PC-9 (cell line): ENCODE measurements at places on chromosomes 16 and 17.

- DNase-seq: no peak
These were observed 409.8 kb downstream of the CDH11 start for GRCh38 chr16:64712026-64712425.

GRCh38 chr16:17451843-17452242 is 18.9 kb downstream of the XYLT1 start:
- DNase-seq: no peak

DNA sequence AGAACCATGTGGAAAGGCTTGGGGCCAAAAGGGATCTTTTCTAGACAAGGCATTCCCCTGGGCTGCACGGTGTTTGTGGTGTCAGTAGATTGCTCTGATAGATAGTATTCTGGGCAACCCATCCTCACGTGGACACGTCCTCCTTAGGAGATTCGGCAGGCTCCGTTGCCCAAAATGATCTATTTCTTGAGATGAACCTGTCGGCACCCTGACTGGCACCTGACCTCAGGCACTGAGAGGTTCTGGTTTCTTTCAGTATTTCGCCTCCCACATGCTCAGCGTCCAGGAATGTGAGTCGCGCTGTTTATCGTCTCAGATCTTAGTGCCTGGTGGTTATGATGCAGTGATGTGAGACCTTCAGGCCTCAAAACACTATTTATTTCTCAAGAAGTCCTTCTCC is 89.7 kb downstream of the MARCHF10 start:
- peak; percentile 73 for DNase-seq

DNA sequence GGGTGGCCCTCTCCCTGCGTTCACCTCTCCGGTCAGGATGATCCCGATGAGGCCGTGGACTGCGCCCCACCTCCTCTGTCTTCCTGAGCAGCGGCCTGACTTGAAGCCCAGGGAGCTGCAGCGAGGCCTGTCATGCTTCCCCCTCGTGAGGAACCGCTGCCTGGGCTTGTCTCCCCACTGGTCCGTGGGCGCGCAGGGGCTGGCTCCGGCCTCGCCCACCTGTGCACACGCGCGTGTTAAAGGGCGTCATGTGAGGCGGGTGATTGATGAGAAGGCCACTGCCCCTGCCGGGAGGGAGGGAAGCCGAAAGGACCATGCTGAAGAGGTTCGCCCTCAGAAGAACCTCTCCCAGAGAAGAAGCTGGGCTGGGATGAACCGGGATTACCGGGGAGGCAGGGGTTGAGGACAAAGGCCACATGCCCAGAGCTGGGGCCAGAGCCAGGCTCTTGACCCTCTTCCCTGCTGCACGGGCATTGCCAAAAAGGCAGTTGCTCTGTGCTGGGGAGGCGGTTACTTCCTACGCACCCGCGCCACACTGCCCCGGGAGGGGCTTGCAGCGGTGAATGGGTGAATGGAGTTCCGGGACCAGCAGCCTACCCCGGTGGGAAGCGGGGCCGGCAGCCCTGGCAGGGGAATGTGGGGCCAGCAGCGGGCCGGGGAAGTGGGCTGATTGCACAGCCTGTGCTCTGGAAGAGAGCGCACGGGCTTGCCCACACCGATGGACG is 85.9 kb upstream of the GSE1 start:
- DNase-seq: no peak

GRCh38 chr17:59357929-59358328 is 26.5 kb downstream of the YPEL2 start:
- peak; percentile 40 for DNase-seq

- peak; percentile 67 for DNase-seq
These were observed 82.0 kb upstream of the ALOX12 start for GRCh38 chr17:6913608-6914443.

GRCh38 chr17:77493901-77494663 is 353.3 kb downstream of the SEC14L1 start:
- DNase-seq: no peak

- no peak for DNase-seq
These were observed 1.2 kb downstream of the SNX20 start for GRCh38 chr16:50679676-50680555.
